ENCODE measurements at places on chromosomes 4 and X.

DNA sequence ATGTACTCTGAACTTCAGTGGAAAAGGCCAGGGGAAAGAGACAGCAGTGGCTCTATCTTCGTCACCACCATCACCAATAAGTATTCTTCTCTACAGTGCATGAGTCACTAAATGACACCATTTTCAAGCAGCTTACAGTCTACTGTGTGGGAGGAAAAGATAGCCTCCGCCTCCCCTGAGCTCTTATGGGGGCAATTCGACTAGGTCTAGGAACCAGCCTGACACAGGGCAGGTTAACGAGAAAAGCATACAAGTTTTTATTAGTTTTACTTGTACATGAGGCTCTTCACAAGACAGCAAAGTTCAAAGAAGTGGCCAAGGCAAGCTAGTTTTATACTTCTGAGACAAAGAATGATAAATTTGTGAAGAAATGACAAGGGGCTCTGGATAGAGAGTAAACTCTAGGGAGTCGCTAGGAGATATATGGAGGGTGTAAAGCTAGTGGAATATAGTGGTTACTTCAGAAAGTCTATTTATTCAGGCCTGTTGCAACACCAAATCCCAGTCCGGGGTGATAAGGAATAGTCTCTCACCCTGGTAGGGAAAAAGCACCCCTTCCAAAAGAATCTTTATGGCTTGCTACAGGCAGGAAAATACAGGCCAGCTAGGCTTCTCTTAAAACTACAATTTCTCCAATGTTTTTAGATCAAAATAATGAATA, 49.7 kb downstream of the SCD5 start:
- DNase-seq, result no peak

GRCh38 chr4:21915761-21916160, 32.8 kb downstream of the KCNIP4 start:
- DNase-seq, result no peak

- no peak for DNase-seq
Measured at GRCh38 chr4:6024313-6024960, 6.2 kb upstream of the C4orf50 start.

DNA sequence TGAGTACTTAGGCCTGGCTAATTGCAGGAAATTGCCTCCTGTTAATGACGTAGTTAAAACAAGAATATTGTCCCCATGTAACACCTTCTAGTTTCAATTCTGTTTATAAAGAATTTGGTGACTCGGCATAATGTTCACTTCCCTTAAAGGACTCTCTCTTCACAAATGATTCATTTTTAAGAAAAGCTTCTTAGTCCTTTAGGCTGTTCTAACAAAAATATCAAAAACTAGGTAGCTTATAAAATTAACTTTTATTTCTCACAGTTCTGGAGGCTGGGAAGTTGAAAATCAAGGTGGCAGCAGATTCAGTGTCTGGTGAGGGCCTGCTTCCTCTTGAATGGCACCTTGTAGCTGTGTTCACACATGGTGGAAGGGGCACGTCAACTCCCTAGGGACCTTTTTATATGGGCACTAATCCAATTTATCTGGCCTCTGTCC, 23.8 kb downstream of the COL25A1 start:
- no peak for DNase-seq

DNA sequence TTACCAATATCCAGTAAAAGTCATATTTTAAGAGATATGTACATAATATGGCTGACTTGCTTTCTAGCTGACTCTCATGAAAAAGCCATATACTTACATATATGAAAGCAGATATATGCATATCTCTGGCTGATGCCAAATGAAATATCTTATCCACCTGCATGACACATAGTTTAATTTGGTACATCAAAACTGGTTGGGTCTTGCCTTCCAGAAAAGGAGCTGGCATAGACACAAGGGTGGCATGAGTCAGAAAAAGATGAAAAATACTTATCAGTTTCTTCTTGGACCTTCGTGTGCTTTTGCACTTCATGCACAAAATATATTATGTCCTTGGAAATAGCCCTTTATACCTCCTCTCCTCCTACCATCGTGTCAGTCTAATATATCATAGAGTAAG, 32.1 kb downstream of the TIGD4 start:
- no peak for DNase-seq

DNA sequence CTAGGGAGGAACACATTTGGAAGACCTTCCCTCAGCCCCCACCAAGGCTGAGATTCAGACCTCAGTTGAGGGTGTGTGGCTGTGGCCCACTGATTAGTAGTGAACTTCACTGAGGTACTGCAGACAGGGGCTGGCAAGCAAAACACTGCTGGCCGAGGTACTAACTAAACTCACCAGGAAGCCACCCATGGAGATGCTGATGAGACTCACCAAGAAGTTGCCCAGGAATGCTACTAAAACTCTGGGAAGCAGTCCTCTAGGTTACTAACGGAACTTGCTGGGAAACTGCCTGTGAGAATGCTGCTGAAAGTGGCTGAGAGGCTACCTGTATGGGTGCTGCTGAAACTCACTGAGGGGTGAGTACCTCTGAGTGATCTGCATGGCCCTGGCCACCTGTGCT, 372.4 kb upstream of the RPS6KA3 start:
- DNase-seq, result no peak

GRCh38 chrX:16587836-16588235, 62.1 kb upstream of the S100G start:
- DNase-seq, result no peak

DNA sequence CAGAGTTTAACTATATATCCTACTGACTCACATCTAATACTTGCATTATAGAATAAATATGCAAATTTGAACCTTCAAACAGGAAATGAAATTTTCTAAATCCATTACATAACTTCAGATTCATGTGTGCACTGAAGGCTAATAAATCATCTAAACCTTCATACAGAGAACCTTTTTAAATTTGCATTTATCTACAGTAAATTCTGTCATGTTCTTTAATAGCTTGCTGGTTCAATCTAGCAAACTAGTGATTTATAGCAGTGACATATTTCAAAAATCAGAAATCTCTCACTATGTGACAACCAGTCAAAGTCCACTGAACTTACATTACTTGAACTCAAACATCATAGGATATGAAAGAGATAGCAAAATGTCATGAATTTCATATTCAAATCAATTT, 65.1 kb downstream of the LRBA start:
- DNase-seq, result no peak

DNA sequence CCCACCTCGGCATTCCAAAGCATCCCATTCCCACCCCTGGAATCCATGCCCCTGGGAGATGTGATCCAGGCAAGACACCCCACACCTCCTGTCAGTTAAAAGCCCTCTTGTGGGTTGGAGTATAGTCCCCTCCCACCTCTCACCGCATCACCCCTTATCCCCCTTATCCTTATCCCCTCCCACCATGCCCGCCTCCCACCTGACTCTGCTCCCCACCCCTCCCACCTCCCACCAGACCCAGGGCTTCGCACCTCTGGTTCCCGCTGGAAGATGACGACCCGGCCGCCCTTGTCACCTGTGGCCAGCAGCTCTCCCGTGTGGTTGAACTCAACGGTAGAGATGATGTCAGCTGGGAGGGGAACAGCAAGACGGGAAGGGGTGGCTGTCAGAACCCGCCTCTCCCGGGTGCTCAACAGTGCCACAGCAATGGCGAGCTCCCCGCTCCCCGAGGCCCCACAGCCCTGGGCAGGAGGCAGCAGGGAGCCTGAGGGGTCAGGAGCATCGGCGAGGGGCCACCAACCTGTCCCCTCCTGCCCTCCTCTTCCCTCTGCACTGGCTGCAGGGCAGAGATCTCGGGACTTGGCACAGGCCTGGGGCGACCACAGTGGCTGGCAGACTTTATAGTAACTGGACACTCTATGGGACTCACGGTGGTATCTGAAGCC, 91.5 kb downstream of the PPP2R2C start:
- DNase-seq, result no peak

- no peak for DNase-seq
Measured at GRCh38 chr4:6812766-6813165, 30.2 kb downstream of the KIAA0232 start.

DNA sequence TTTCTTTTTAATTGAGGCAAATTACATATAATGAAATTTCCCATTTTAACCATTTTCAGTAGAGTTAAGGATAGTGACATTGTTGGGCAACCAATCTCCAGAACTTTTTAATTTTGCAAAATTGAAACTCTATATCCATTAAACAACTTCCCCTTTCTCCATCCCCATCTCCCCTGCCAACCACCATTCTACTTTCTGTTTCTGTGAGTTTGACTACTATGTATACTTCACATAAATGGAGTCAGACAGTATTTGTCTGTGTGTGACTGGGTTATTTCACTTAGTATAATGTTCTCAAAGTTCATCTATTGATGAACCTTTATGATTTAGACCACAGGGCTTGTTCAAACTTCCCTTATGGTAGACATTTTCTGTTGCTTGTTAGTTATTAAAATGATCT, 364.5 kb upstream of the MAD2L1 start:
- no peak for DNase-seq

DNA sequence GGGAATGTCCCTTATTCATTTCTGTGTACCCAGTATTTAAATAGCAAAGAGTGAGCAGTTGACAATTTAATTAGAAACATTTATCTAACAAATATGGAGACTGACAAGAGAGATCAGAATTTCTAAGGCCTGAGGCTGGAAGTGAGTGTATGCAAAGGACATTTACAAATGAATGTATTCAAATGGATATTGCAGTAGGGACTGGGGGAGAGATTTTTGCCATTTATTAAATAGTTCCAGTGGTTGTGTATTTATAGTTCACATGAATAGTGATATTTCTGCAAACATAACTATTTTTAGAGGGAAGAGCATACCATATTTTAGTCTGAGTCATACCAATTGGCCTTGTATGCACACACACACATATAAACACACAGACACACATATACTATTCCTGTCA, 592.4 kb downstream of the GLUD2 start:
- DNase-seq, result no peak

- DNase-seq, result no peak
Measured at GRCh38 chrX:72089254-72089653, 42.5 kb downstream of the RTL5 start.

GRCh38 chr4:135319685-135320084, 1118.1 kb upstream of the PABPC4L start:
- no peak for DNase-seq

DNA sequence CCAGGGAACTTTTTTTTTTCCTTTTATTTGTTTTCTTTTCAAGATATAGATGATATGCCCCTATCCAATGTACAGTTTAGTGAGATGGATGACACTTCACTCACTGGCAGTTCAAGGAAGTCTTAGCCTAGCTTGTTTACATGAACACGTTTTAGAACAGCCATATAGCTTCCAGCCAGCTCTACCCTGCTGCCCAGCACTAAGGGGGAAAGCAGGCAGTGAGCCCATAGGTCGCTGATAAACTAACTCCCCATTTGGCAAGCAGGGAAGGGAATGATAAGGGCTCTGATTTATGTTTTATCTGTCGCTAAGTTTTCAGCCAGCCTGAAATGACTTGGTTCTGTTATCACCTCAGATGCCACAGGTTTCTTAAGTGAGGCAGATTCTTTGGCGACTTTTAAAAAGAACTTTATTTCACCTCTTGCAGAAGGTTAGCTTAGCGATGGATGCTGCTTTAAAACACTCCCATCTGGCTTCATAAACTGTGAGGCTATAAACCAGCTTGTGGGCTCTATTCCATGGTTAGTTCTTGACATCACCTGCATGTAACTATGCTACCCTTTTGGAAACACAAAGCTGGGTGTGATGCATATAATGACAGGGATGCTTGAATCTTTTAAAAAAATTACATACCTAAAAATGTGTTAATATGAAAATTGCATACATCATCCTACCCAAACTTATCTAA, 348.4 kb downstream of the FBXO8 start:
- DNase-seq, result no peak

GRCh38 chrX:150605603-150606002, 37.2 kb downstream of the MTM1 start:
- no peak for DNase-seq

DNA sequence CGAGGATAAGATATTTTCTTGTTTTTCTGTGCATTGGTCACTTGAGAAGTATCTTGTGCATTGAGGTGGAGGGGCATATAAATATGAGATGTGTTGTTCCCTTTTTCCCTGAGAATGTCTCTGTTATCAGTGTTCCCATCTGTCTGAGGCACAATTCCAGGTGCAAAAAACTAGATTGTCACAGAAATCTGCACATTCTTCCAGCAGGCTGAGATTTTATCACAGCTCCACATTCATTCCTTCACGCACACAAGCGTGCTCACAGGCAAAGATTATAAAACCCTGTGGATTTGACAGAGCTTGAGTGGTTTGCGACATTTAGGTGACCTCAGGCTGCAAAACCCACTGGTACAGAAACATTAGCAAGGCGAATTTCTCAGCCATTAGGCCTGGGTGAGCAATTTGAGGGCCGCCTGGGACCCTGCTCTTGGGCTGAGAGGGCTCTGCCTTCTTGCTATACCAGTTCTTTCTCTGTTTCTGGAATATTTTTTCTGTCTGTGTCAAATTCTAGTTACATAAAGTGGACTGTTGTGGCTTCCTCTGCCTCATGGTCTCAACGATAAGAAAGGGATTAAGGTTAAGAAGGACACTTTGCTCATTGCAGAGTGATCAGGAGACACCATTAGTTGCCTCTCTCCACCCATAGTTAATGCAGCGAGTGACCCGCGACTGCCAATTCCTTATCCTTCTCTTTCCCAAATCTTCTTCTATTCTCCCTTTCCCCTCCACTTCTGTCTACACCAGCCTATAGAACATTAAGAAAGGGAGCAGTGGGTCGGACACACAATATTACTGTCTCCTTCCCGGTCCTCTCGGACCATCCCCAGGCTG, 86.7 kb upstream of the C1QTNF7 start:
- DNase-seq, result no peak

GRCh38 chrX:100695991-100696390, 35.9 kb downstream of the SYTL4 start:
- DNase-seq, result no peak

DNA sequence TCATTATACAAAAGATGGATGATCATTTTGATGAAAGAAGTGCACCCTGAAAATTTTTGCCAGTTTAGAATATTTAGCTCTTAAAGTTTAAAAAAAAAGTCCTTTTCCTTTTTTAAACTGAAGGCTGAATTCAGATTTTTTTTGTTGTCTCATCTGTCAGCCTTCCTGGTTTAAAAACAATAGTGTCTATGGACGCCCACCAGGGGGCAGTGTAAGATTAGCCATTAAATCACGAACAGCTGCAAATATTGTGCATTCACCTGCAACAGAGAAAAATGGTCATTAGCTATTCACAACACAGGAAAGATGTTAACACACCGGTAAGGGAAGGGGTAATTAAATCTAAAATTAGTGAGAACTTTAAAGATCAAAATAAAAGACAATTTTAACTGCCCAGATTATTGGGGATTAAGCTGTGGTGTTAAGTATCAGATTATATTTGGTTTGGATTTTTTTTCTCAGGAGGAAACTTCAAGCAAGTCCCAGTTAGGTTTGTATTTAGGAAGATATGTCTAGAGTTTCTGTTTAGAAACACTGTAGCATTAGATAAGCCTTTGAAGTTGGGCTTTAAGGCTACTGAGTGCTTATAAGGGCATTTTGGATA, 4.4 kb upstream of the CXorf38 start:
- no peak for DNase-seq

- DNase-seq, result no peak
Measured at GRCh38 chr4:47383829-47384427, 79.6 kb downstream of the COMMD8 start.

Data from GM18507 (cell line).